Activated CD4-positive, CD25-positive, alpha-beta regulatory T cell treated with anti-CD3 and anti-CD28 coated beads, Interleukin-2, amount 50 U/mL, for 16 hours (primary cell): ENCODE measurements at places on chromosomes 5 and 9.

DNA sequence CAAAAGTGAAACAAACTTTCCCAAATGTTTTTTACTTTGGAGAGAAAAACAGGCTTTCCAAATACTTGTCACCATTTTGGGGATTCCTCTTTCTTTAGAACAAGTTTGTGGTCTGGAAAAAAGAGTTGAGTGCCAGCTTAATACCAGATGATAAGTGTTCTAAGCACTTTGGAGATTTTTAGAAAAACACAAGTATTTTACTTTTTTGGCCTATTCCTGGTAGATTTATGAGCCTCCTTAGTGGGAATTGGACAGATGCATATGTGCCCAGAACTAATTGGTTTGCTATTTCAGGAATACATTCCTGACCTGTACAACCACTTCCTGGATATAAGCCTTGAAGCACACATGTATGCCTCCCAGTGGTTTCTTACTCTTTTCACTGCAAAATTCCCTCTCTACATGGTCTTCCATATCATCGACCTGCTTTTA, 40.5 kb downstream of the GPR21 start:
- no peak for DNase-seq

GRCh38 chr9:38318759-38319495, 73.6 kb upstream of the ALDH1B1 start:
- no peak for DNase-seq

GRCh38 chr5:169213479-169213878, 87.5 kb downstream of the SLIT3 start:
- DNase-seq, result no peak

GRCh38 chr5:132074091-132074771, 642 bp downstream of the CSF2 start:
- no peak for DNase-seq

GRCh38 chr5:5246736-5247135, 106.6 kb downstream of the ADAMTS16 start:
- no peak for DNase-seq

DNA sequence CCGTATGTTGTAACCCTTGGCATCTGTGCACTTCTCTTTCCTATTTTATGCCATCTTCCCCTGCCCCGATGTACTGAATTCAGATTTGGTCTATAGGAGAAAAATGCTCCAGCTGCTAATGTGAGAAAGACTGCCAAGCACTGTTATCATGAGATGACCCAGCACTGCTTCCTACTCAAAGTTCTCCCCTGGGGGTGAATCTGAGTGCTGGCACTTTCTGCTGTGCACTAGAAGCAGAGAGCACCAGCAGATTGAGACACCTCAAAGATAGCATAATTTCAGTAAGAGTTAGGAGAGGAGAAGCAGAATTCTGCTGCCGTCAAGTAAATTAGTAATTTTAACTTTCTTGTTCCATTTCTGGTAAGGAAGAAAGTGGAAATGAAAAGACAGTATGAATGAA, 92.8 kb upstream of the ACOT12 start:
- no peak for DNase-seq

GRCh38 chr5:172771439-172772111, 580 bp upstream of the DUSP1 start:
- no peak for DNase-seq

DNA sequence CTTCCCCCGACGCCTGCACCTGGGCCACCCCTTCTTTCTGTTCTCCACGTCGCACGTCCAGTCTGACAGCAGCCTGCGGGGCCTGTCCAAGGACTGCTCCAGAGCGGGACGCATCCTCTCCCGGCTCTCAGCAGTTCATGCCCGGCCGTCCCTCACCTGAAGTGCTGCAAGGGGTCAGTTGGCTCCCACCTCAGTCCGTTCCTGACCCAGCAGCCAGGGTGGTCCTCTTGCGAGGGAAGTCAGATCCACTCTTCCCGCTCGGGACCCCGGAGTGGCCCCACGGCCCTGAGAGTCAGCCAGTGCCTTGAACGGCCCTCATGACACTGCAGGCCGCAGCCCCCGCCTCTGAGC, 249.7 kb upstream of the IRX4 start:
- no peak for DNase-seq

- DNase-seq, result no peak
These were observed 1243.4 kb downstream of the MAT2B start for GRCh38 chr5:164748861-164749260.

- DNase-seq, result no peak
These were observed 96.5 kb upstream of the ERCC6L2 start for GRCh38 chr9:95778957-95779356.
